NCI-H1436 treated with DMSO at 0.1 percent for 48 hours (cell line): ENCODE measurements at places on chromosomes 11 and 22.

DNA sequence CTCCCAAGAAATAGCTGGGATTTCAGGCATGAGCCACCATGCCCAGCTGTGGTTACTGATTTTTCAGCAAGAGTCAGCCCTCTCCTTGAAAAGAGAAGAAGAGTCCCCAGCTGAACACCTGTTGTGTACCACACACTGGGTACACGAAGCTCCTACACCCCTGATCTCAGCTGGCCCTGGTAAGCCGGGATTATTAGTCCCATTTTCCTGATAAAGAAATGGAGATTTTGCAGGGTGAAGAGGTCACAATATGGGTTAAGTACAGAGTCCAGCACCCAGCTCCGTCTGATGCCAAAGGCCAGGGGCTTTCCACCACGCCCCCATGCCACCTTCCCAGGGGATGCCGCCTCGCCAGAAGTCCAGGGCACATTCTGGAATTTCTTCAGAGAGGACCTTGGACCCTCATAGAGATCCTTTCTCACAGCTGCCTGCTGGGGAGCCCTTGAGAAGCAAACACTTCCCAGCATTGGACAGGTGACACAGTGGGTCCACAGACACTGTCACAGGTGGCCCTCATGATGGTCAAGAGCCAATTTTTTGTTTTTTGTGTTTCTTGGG lies 19.8 kb upstream of the HMOX1 start:
- no peak for DNase-seq

- no peak for DNase-seq
Observed at GRCh38 chr11:106523171-106523570, 445.7 kb downstream of the AASDHPPT start.

DNA sequence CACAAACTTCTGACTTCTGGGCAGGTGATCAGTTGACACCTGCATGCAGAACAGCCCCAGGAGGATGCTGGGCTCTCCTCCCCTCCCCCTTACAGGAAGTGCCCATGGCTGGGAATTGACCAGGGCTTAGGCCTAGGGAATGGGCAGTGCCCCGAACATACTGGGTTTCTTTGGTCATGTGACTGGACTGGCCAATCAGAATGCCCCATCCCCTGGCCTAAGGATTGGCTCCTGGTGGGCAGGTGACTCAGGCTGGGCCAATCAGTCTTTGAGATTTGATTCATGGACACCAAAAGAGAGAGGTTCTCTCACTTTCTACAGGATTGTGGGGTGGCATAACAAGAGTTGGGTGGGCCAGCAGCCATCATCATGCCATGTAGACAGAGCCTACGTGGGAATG lies 37.1 kb downstream of the MCM5 start:
- no peak for DNase-seq

GRCh38 chr11:28820296-28820989 lies 712.3 kb downstream of the METTL15 start:
- DNase-seq, result no peak

- no peak for DNase-seq
Observed at GRCh38 chr22:49140911-49141665, 686.6 kb downstream of the BRD1 start.
